ENCODE measurements at places on chromosomes 16 and 17.

- DNase-seq = no peak
Observed at GRCh38 chr16:85751698-85752501, 1.0 kb upstream of the C16orf74 start.

- no peak for DNase-seq
Observed at GRCh38 chr16:31352376-31353115, 2.4 kb upstream of the ITGAX start.

GRCh38 chr17:67628580-67629013 is 89.1 kb upstream of the NOL11 start:
- no peak for DNase-seq

DNA sequence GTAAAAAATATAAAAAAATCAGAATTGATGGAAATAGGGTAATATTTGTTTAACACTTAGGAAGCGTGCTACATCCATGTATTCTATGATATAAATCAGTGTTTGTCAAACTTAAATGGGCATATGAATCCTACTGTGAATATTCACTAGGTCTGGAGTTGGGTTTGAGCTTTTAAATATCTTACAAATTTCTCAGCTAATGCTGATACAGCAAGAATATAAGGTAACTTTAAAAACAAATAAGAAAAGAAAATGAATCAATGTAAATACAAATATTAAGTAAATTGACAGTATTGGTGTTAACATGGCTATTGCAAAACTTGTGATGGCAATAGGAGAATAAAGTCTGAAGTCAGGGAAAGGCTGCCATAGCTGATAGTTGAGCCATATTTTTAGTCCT is 3.6 kb downstream of the MYH13 start:
- no peak for DNase-seq

GRCh38 chr16:89290887-89291286 is 73.4 kb downstream of the ZNF778 start:
- DNase-seq = no peak

Measured in esophagus squamous epithelium (tissue), 5 donors.